ENCODE measurements at places on chromosomes 1 and 21.
A peak's percentile ranks its signal among the peaks of the same experiment; 100 is the strongest.

DNA sequence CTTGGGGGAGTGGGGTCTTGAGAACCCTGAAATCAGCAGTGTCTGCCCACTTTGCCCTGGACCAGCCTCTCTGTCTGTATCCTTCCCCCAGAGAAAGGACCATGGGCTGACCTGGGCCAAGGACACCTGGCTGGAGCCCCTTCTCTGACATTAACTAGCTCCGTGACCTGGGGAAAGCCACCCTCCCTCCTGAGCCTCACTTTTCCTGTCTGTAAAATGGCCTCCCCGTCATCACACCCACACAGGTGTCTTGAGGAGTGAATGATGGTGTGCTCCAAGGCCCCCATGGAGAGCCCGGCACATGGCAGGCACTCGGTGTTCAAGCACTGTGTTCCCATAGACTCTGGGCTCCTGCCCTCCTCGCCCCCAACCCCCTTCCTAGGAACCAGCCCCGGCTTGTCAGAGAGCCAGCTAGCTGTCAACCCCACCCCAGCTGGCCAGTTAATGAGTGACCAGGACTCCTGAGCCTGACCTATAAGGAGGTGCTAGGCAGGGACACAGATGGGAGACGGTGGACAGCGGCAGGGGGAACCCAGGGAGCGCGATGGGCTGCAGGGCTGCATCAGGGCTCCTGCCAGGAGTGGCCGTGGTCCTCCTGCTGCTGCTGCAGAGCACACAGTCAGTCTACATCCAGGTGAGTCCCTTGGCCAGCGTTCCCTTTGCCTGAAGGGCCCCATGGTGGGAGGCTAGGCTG, at the start of gene GUCA2B:
Gene GUCA2B, plus strand, starts transcription at position 504 of the 694 bp plus-strand sequence. Its CDS starts 41 bp downstream, at position 545.
- no peak for DNase-seq

- peak; percentile 66 for DNase-seq
Observed at GRCh38 chr1:28580722-28581530, 11.1 kb upstream of the RAB42 start.

- DNase-seq = no peak
Observed at GRCh38 chr1:13754510-13755103, 54.6 kb downstream of the PRDM2 start.

GRCh38 chr1:12372180-12372579, 142.3 kb downstream of the VPS13D start:
- DNase-seq = no peak

Data from NCI-H1105 treated with DMSO at 0.1 percent for 48 hours (cell line).